Daoy (cell line): ENCODE measurements at places on chromosomes 16 and 17.
A peak's percentile ranks its signal among the peaks of the same experiment; 100 is the strongest.

GRCh38 chr16:86590501-86591144, 12.3 kb downstream of the FOXL1 start:
- peak; percentile 81 for DNase-seq

GRCh38 chr17:76273445-76274111, 8.4 kb downstream of the UBALD2 start:
- no peak for DNase-seq

DNA sequence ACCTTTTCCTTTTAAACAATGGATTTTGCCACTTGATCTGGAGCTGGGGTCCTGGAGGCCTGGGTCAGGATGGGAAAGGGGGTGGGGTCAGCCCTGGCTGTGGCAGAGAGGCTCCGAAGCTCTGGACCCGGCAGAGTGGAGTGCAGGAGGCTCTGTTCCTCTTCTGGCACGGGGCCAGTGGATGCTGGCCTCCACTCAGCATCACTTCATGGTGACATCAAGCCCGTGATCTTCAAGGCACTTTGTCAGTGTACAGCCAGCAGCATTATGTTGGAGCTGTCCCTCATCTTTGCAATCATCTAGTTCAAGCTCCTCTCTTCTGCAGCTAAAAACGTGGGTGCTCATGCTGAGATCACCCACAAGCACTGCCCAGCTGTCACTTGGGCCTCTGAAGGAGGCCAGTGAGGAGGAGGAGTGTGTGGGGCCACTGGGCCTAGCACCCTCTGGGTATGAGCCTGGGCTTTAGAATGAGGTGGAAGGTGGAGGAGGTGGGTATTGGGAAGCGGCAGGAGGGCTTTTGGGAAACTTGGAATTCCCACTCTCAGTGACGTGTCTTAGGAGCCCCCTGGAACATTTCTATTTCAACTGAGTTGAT, 45.9 kb upstream of the MGAT5B start:
- DNase-seq = no peak

- DNase-seq = no peak
Measured at GRCh38 chr16:88993166-88993761, 16.3 kb upstream of the CBFA2T3 start.

DNA sequence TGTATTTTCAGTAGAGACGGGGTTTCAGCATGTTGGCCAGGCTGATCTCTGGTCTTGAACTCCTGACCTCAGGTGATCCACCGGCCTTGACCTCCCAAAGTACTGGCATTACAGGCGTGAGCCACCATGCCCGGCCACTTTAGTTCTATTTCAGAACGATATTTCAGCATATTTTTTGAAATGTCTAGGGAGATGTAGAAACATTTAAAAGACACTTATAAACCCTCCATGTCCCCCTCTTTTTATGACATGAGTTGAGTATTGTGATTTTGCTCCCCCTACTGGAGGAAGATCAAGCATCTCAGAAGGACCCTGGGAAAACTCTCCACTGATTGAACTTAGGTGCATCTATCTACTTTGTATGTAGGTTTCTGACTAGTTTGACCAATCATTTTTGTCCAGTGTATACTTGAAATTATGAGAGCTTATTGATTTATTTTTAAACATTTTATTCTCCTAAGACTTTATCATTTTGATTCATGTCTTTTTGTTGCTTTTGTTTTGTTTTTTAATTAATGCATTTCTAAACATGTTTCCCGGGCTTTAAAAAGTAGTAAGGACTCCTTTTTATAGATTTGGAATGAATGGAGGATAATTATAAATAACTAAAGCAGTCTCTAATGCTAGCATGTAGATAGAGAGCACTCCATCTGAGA, 105.1 kb downstream of the CHD9 start:
- DNase-seq = peak; percentile 23

GRCh38 chr17:59845595-59846393, 46.9 kb downstream of the TUBD1 start:
- peak; percentile 85 for DNase-seq

DNA sequence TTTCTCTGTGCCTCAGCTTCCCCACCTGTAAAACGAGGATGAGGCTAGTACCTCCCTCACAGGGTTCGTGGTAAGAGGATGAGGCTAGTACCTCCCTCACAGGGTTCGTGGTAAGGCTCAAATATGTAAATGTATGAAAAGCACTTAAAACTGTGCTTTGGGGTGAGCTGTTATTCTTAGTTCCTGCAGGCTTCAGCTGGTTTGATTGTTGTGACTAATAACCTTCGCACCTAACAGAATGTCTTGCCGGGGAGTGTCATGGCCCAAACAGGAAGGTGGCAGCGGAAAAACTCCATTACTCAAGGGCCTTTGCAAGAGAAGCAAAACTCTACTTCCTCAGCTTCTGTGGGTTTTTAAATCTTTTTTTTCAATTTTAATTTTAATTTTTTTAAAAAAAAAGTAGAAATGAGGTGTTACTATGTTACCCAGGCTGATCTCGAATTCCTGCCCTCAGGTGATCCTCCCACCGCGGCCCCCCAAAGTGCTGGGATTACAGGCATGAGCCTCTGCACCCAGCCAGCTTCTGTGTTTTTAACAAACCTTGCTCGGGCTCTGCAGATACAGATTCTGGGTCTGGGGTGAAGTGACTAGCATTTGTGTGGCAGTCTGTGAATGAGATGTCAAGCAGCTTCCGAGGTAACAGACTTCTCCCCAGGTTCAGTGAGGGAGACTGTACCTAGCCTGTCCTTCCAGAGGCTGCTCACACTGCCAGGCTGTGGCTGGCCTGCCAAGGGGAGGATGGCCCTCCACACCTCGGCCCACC, 103.0 kb downstream of the RAB11FIP4 start:
- DNase-seq = no peak

- DNase-seq = no peak
Measured at GRCh38 chr17:29089601-29090044, 46.7 kb downstream of the PIPOX start.

- DNase-seq = no peak
Measured at GRCh38 chr16:59242556-59242955, 508.4 kb upstream of the GOT2 start.

DNA sequence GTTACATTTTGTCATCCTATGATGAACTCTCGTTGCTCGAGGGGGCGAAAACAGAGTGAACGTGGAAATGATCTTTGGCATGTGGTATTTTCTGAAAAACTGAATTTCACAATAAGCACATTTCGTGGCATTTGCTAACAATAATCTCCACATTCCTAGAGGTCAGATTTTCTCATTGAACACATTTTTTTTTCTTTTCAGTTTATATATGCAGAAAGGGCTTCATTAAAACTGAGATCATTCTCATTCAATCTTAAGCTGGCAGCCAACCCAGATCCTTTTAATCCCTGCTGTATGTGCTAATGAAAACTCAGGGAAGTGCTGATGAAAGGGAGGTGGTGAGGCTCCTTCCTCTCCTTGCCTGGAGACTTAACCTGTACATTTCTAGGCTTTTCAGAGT, 52.6 kb downstream of the PRKCA start:
- DNase-seq = no peak

GRCh38 chr17:81909966-81910839, 996 bp downstream of the PCYT2 start:
- no peak for DNase-seq
